Neural crest cell (in vitro differentiated cells): ENCODE measurements at places on chromosomes 2 and 18. TPM values are rescaled to one million over a fixed set of nuclear protein-coding genes. Genes with fewer than 3 reads are reported as not detected.

The SERPINE2 gene
- 34.0 and 36.0 TPM in 2 replicates for total RNA-seq

The ABCB11 gene
- total RNA-seq: 0.07 and 0.11 TPM in 2 replicates

The ACOXL gene
- not detected in 2 replicates for total RNA-seq

The SLC19A3 gene
- total RNA-seq: 0.54 and 1.1 TPM in 2 replicates

GRCh38 chr2:121803503-121803902, 48.1 kb downstream of the TSN start:
- no peak for DNase-seq

- DNase-seq: no peak
These were observed 93.7 kb downstream of the RBMS1 start for GRCh38 chr2:160399880-160400279.

The TRIM43 gene
- not detected in 2 replicates for total RNA-seq
